Esophagus squamous epithelium (tissue), 5 donors: ENCODE measurements at places on chromosomes 6 and 20.
A peak's percentile ranks its signal among the peaks of the same experiment; 100 is the strongest.

- H3K4me3 ChIP-seq = no peak overlapping the region
- no peaks in the 10 kb centered on the region for H3K27me3 ChIP-seq
- peak overlapping the region; percentile 61 for H3K27ac ChIP-seq
- no peaks in the 10 kb centered on the region for H3K36me3 ChIP-seq
- H3K4me1 ChIP-seq = peaks cover 19% of the 10 kb centered on the region
Observed at GRCh38 chr20:44166477-44166876, 20.5 kb downstream of the JPH2 start.

GRCh38 chr20:18588574-18588933 lies 700 bp downstream of the DTD1 start:
- peak overlapping the region; percentile 64 for H3K27ac ChIP-seq
- peaks cover 6% of the 10 kb centered on the region for H3K4me1 ChIP-seq
- H3K27me3 ChIP-seq = no peaks in the 10 kb centered on the region

DNA sequence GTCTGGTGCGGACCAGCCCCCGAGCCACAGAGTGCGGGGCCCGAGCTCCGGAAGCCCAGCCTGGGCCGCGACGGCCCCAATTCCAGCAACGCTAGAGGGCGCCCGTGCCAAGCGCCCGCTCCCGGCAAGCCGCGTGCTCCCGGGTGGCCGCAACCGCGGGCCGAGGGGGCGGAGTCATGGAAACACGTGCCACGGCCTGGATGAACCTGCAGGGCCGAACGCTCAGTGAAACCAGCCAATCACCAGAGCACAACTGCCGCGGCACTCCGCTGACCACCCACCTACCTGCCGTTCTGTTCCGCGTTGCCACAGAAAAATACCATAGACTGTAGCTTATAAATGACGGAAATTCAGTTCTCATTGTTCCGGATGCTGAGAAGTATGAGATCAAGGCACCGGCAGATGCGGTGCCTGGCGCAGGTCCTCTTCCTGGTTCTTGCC lies 85.7 kb upstream of the FOXC1 start:
- H3K27me3 ChIP-seq = no peaks in the 10 kb centered on the region
- H3K27ac ChIP-seq = no peak overlapping the region
- no peak for DNase-seq
- H3K4me1 ChIP-seq = peaks cover 16% of the 10 kb centered on the region
- no peak overlapping the region for H3K4me3 ChIP-seq

GRCh38 chr6:129717277-129717676 lies 7.3 kb upstream of the ARHGAP18 start:
- H3K27me3 ChIP-seq = no peaks in the 10 kb centered on the region
- H3K27ac ChIP-seq = no peak overlapping the region
- DNase-seq = no peak
- no peak overlapping the region for H3K4me3 ChIP-seq
- no peaks in the 10 kb centered on the region for H3K4me1 ChIP-seq

- no peaks in the 10 kb centered on the region for H3K36me3 ChIP-seq
- H3K27ac ChIP-seq = no peak overlapping the region
- DNase-seq = no peak
- no peak overlapping the region for H3K4me3 ChIP-seq
Observed at GRCh38 chr6:26296857-26297648, 67.9 kb upstream of the BTN3A2 start.

DNA sequence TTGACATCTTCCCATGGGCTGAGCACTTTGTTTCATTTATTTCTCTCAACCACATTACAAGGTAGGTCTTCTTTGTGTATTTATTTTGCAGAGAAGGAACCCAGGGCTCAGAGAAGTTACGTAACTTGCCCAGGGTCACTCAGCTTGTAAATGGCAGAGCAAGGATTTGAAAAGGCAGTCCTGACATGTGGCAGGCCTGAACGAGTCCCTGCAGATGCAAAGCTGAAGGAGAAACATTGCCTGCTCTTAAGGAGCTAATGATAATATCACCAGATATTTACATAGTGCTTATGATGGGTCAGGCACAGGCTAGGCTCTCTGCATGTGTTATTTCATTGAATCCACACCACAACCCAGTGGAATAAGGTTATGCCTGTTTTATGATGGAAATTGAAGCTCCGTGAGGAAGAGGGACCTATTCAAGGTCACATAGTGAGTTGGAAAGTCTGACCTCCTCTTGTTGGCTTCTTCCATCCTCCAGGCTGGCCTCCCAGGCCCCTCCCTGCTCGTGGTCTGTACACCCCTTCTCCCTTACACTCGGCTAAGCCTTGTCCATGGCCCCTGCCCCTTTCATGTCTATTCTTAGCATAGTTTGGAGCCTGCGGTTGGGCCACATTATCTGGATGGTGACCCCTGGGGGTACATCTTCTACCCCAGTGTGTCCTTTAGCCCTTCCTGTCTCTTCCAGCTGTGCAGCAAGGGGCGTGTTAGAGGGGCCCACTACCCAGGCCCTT lies 12.5 kb downstream of the MYH7B start:
- H3K36me3 ChIP-seq = no peaks in the 10 kb centered on the region
- no peaks in the 10 kb centered on the region for H3K27me3 ChIP-seq
- H3K4me1 ChIP-seq = no peaks in the 10 kb centered on the region

- no peaks in the 10 kb centered on the region for H3K4me1 ChIP-seq
- no peaks in the 10 kb centered on the region for H3K36me3 ChIP-seq
- H3K4me3 ChIP-seq = no peak overlapping the region
- DNase-seq = no peak
- H3K27ac ChIP-seq = no peak overlapping the region
Observed at GRCh38 chr20:32581839-32582658, 3.1 kb downstream of the NOL4L start.

GRCh38 chr6:79048611-79049010 lies 29.4 kb downstream of the PHIP start:
- no peaks in the 10 kb centered on the region for H3K27me3 ChIP-seq
- DNase-seq = no peak
- H3K36me3 ChIP-seq = peaks cover 5% of the 10 kb centered on the region
- no peak overlapping the region for H3K4me3 ChIP-seq
